ENCODE measurements at places on chromosomes 6 and 20.

- DNase-seq = no peak
These were observed 251.9 kb downstream of the EPM2A start for GRCh38 chr6:145483191-145483996.

- DNase-seq = no peak
These were observed 338.9 kb downstream of the QKI start for GRCh38 chr6:163753430-163753829.

DNA sequence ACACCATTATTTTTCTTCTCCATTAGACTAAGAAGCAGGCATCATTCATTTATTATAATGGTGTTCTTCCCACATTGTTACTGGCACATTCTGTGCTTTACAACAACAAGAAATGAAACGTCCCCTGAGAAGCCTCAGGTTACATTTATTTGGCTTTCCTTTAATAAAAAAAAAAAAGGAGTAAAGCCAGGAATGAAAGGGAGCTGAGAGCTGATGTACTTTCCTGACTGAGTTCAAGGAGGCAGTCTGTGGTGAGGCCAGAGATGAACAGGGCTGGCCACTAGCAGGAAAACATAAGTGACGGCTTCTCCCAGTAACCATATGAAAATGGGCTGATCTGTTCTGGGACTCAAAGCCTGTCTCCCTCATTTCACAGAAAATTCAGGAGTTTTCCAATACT lies 742.1 kb downstream of the MAFB start:
- no peak for DNase-seq

DNA sequence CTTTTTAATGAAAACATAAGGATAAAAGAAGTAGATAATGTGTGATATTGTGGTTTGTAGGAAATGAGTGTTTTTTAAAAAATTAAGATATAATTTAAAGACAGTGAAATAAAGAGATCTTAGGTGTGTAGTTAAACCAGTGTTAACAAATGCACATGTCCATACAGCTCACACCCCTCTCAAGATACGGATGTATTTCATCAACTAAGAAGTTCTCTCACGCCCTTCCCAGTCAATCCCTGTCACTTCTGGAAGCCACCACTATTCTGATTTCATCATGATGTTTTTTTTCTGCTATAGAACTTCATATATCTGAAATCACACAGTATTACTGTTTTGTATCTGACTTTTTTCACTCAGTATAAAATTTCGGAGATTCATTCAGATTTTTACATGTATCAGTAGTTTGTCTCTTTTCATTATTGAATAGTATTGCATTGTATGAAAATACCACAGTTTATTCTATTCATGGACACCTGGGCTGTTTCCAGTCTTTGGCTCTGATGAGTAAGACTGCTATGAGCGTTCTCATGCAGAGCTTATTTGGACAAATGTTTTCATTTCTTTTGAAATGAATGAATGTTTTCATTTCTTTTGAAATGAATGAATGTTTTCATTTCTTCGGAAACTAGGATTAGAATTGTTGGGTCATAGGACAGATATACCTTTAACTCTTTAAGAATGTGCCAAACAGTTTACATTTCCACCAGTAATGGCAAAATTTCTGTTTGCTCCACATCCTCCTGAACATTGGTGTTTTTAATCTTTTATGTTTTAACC lies 49.7 kb upstream of the ELOVL5 start:
- no peak for DNase-seq

DNA sequence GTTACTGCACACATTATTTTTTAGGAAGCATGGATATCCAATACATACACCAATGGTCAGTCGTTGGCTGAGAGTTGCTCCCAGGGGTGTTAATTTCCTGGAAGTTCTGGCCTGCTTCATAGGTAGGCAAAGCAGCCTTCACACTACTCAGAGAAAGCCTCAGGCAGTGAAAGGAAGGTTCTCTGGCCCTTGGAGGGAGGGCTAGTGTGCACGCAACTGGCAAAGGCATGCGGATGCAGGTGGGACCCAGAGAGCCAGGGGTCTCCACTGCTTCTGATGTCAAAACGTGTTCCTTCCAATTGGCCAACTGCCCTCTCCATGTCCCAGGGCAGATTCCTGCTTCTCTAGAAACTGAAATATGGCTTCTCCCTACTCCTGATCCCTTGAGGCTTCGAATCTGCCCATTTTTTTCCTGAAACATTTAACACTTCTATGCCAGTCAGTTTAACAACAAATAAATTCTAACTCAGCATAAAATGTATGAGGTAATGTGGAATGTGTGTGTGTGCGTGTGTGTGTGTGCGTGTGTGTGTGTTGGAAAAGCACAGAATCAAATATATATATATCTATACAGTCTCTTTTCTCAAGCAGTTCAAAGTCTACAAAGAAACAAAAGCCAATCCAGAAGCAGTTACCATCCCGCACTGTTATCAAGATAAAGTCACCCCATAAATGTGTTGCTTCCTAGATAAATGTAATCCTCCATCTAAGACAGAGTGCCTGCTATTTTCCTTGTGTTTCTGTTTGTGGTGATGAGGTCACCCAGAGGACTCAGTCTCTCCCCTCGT lies 94.0 kb upstream of the HIVEP1 start:
- no peak for DNase-seq

All from progenitor cell of endocrine pancreas (in vitro differentiated cells).